Activated CD4-positive, alpha-beta memory T cell treated with anti-CD3 and anti-CD28 coated beads for 36 hours (primary cell): ENCODE measurements at places on chromosomes 7 and 10. TPM values are rescaled to one million over a fixed set of nuclear protein-coding genes. Genes with fewer than 3 reads are reported as not detected.

Gene RBP3
- total RNA-seq: not detected

DNA sequence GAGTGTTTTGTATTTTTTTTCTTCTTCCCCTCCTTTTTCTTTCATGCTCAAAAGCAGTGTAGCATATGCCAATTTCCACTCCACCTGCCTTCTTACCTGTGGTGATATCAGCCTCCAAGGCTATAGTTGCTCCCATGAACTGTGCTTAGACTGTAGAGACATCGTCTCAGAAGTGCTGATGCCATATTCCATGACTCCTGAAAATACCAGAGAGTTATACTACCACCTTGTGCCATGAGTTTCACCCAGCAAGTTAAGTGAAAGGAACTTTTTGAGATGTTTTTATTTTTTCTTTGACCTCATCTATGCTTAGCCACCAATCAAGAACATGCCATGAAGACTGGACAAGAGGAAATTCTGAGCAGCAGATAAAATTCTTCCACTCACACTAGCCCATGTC lies 142.8 kb upstream of the SEMA3E start:
- H3K27ac ChIP-seq: no peak overlapping the region
- no peak overlapping the region for H3K4me3 ChIP-seq
- no peaks in the 10 kb centered on the region for H3K27me3 ChIP-seq
- H3K36me3 ChIP-seq: no peaks in the 10 kb centered on the region
- H3K4me1 ChIP-seq: no peaks in the 10 kb centered on the region

DNA sequence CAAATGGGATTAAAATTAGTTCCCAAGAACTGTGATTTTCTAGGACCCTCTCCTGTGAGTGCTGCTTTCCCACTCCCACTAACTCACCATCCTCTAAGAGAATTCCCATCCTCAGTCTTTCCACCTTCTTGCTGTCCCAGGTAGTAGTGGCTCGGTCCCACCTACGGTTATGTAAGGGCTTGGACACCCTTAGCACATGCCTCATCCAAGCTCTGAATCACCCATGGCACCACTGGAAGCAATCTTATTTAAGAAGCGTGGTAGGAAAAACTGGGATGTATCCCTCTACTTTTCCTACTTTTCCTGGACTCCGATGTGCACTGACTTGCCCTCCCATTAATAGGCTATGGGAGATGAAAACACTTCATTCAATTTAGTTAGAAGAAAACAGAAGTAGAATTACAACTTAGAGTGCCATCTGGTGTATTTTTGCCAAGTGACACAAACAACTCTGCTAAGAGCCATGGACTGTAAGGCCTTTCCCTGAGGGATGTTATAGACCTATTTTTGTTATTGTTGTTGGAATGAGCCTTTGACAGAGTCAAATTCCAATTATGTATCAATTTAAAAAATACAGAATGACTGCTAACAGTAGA lies 13.7 kb upstream of the ANKRD22 start:
- no peaks in the 10 kb centered on the region for H3K36me3 ChIP-seq
- no peak overlapping the region for H3K4me3 ChIP-seq
- H3K4me1 ChIP-seq: no peaks in the 10 kb centered on the region
- peaks cover 5% of the 10 kb centered on the region for H3K27me3 ChIP-seq
- DNase-seq: no peak

DNA sequence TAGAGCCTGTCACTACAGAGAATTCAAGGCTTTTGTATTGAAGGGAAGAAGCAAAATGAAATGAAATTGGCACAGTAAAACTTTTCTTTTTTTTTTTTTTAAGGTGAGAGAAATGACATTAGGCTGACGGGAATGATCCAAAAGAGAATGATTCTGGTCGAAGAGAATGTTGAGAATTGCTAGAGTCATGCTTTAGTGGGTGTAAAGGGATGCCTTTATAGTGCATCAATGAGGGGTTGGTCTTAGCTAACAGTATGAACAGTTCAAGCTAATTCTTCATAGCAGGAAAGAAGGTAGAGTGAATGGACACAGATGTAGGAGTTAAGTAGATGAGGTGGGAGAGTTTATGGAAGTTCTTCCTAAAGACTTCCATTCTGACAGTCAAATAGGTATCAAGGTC lies 32.3 kb upstream of the LSM8 start:
- H3K36me3 ChIP-seq: no peaks in the 10 kb centered on the region
- peaks cover 16% of the 10 kb centered on the region for H3K27me3 ChIP-seq
- DNase-seq: no peak

DNA sequence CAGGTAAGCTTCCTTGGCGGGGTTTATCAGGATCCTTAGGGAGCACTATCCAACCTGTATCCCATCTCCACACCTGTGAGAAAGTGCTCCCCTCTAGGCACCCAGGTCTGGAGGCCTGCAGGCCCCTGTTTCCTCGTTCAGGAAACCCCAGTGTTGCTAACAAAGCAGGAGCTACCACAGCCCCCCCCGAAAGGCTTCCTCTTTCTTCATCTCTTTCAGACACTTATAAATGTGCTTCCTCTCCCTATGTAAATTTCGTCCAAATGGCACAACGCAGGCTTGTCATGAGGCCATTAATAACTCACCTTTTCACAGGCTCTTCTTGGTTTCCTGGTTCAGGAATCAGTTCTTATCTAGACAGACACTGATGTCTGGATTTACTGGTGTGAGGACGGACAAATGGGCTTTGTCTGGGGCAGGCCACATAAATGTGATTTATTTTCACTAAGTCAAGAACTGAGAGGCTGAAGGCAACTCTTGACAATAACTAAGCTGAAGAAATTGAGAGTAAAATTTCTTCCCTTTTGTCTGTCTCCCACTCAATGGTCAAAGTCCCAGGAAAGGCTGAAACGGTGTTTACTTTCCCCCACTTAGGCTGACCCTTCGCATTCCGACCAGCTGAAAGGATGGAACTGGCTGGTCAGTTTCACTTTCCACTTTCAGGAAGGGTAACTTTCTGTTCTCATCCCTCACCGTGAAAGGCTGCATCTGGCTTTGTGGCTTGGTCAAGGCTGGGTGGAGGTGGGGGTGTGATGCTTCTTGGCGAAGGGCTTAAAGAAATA lies 46.8 kb downstream of the PIK3AP1 start:
- DNase-seq: no peak
- H3K27ac ChIP-seq: no peak overlapping the region
- peaks cover 4% of the 10 kb centered on the region for H3K4me1 ChIP-seq

GRCh38 chr10:113045147-113046055 lies 95.4 kb downstream of the TCF7L2 start:
- no peak overlapping the region for H3K27ac ChIP-seq
- H3K4me3 ChIP-seq: no peak overlapping the region
- no peak for DNase-seq

GRCh38 chr10:97898429-97898828 lies 48.8 kb downstream of the GOLGA7B start:
- no peaks in the 10 kb centered on the region for H3K36me3 ChIP-seq
- no peak overlapping the region for H3K4me3 ChIP-seq
- no peaks in the 10 kb centered on the region for H3K4me1 ChIP-seq
- DNase-seq: no peak
- no peak overlapping the region for H3K27ac ChIP-seq

DNA sequence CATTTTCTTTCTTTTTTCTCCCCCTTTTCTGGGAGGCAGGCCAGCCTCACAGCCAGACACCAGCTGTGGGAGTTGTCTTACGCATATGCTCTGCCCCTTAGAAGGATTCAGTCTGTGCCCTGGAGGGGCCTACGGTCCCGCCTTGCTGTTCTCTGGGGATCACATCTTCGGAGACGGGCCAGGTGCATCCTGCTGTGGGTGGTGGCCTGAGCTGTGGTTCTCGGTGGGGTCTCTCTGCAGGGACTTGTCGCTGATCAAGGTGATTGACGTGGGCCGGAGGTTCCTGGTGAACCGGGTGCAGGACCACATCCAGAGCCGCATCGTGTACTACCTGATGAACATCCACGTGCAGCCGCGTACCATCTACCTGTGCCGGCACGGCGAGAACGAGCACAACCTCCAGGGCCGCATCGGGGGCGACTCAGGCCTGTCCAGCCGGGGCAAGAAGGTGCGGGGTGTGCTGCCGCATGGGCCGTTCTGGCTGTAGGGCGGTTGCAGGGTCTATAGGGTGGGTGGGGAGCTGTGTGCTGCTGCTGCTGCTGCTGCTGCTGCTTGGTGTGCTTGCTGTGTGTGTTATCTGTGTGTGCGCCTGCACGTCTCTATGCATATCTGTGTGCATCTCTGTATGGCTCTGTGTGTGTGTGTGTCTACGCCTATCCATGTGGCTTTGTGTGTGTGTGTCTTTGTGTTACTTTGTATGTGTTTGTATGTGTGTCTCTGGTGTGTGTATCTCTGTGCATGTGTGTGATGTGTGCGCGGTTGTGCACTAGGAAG lies 17.9 kb downstream of the PFKFB3 start:
- no peak for DNase-seq
- H3K36me3 ChIP-seq: peaks cover 68% of the 10 kb centered on the region
- no peaks in the 10 kb centered on the region for H3K4me1 ChIP-seq
- no peaks in the 10 kb centered on the region for H3K27me3 ChIP-seq
- H3K4me3 ChIP-seq: no peak overlapping the region

DNA sequence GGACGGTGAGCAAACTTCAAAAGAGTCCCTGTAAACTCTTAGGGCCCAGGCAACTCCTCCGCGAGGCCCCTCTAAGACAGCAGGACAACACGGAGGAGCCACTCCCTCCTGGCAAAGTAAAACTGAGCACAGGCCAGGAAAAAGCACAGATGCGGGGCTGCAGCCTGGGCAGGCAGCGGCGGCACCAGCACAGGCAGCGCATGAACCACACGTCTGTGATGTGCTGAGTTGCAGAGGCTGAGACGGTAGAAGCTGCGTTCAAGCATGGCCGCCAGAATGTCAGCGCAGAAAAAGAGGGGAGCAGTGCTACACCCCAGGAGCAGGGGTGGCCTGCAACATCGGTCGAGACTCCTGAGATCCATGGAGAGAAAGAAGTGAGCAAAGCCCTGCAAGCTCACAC lies 46.1 kb upstream of the STK17A start:
- H3K27me3 ChIP-seq: no peaks in the 10 kb centered on the region
- H3K27ac ChIP-seq: no peak overlapping the region
- no peak overlapping the region for H3K4me3 ChIP-seq
- no peaks in the 10 kb centered on the region for H3K36me3 ChIP-seq

DNA sequence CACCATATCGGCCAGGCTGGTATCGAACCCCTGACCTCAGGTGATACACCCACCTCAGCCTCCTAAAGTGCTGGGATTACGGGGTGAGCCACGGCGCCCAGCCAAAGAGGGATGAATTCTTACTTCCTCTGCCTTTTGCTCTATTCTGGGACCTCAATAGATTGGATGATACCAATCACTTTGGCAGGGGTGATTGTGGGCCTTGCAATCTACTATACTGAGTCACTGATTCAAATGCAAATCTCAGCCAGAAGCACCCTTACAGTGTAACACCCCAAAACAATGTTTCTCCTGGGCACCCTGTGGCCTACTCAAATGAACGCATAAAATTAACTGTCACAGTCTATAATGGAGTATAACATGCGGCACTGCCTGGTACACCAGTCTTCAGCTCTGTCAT lies 596.7 kb upstream of the LRRTM3 start:
- H3K36me3 ChIP-seq: no peaks in the 10 kb centered on the region
- no peaks in the 10 kb centered on the region for H3K27me3 ChIP-seq
- no peak overlapping the region for H3K4me3 ChIP-seq
- no peak for DNase-seq

DNA sequence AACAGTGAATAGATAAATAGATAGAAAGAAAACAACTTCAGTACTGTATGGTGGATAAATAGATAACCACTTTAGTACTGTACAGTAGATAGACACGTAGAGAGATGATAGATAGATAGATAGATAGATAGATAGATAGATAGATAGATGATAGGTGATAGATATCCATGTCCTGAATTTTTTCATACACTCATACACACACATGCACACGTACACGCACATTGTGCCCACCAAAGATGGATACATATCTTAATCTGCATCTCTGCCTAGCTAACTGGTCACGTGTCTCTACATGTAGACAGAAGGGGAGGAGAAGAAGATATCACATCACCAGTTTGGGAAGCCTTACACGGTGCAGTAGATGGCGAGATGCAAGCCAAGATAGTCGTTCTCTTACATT lies 99.2 kb downstream of the ARID5B start:
- H3K4me1 ChIP-seq: peaks cover 84% of the 10 kb centered on the region
- H3K27me3 ChIP-seq: no peaks in the 10 kb centered on the region
- no peak for DNase-seq
- H3K4me3 ChIP-seq: no peak overlapping the region
- H3K27ac ChIP-seq: peak overlapping the region; percentile 79

- no peaks in the 10 kb centered on the region for H3K27me3 ChIP-seq
- peak overlapping the region; percentile 97 for H3K27ac ChIP-seq
- H3K36me3 ChIP-seq: peaks cover 22% of the 10 kb centered on the region
Measured at GRCh38 chr10:119597405-119598186, 832 bp upstream of the TIAL1 start.

DNA sequence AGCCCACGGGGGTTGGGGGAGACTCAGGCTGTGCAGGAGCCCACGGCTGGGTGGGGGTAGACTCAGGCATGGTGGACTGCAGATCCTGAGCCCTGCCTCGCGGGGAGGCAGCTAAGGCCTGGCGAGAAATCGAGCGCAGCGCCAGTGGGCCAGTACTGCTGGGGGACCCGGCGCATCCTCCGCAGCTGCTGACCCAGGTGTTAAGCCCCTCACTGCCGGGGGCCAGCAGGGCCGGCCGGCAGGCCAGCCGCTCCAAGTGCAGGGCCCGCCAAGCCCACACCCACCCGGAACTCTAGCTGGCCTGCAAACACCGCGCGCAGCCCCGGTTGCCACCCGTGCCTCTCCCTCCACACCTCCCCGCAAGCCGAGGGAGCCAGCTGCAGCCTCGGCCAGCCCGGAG lies 33.4 kb downstream of the SP4 start:
- DNase-seq: no peak
- no peak overlapping the region for H3K27ac ChIP-seq
- H3K4me1 ChIP-seq: peaks cover 14% of the 10 kb centered on the region

DNA sequence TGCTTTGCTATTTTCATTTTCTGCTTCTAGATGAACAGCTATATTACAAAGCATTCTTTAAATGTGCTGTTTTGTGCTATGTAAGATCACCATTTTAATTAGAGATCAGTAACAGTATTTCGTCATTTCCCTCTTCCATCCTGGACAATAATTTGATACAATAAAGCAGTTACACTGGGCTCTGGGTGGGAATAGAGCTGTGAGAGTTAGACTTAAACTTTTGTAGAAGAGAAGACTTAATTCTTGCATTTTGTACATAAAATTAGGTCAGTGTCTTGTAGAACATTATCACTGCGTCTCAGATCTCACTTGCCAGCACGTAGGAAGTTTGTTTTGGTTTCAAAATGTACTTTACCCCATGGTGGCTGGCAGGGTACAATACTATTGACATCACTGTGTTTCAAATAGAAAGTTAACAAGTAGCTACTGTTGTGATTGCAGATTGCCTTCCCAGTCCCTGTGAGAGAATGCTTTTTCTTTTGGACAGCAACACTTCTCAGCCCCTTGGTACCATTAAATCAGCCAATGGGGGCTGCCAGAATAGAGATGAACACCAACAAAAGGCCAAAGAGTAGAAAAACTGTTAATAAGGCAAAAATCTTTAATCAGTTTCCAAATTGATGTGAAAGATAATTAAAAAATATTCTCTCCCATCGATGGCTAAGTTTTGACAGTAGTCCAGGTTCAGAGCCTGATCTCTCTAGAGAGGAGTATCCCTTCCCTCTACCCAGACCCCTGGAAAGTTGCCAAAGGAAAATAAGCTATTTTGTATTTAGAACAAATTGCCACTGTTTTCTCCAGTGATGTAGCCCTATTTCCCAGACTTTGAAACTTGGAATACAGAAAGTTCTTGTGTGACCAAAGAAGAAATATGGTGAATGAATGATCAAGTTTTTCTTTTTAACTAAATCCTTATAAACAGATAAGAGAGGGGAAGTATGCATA lies 35.1 kb downstream of the SMNDC1 start:
- no peaks in the 10 kb centered on the region for H3K27me3 ChIP-seq
- H3K4me3 ChIP-seq: peak overlapping the region; percentile 56
- no peaks in the 10 kb centered on the region for H3K36me3 ChIP-seq
- peak; percentile 25 for DNase-seq
- H3K27ac ChIP-seq: no peak overlapping the region
